NCI-H1694 (cell line): ENCODE measurements at places on chromosomes 6 and 20.
A peak's percentile ranks its signal among the peaks of the same experiment; 100 is the strongest.

DNA sequence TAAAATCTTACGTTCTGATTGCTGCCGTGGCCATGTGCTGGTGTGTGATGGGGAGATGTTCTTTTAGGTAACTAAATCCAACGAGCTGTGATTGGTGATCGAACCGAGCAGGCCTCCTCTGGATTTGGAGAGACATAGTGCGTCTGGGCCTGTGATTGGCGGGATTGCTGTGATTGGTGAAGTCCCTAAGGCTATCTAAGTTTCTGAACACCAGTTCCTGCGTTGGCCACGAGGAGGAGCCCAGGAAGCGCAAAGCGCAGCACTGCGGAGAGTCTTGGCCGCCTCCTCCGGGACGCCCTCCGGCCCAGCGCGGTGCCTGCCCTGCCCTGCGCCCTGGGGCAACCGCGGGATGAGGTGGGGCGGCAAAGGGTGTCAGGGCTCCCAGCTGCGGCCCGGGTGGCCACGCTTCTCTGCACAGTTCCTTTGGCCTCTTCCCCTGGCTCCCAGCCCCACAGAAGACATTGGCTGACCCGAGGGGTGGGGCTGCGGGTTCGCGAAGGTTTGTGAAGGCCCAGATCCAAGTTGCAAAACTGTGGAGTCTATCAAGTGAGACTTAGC is 33.0 kb downstream of the HNF4A start:
- peak; percentile 47 for DNase-seq

DNA sequence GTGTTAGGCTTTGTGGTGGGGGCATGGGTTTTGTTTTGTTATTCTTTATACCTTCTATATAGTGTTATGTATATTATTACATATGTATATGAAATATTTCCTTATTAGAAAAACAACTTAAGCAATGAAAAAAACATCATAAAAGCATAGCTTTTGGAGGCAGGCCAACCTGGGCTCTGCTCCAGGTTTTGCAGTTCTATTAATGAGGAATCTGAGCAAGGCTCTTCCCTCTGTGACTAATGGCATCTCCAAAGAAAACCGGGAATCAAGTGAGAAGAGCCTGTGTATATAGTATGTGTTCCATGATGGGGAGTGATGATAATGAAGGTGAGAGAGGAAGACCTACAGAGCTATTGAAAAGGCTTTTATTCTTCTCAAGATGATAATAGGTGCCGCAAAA is 291.1 kb downstream of the CLIC5 start:
- no peak for DNase-seq

- DNase-seq: no peak
Measured at GRCh38 chr6:89200706-89201215, 16.4 kb downstream of the GABRR1 start.

- peak; percentile 14 for DNase-seq
Measured at GRCh38 chr6:33312361-33313104, 1.3 kb downstream of the TAPBP start.

- DNase-seq: no peak
Measured at GRCh38 chr20:62762801-62763368, 33.4 kb upstream of the MRGBP start.

DNA sequence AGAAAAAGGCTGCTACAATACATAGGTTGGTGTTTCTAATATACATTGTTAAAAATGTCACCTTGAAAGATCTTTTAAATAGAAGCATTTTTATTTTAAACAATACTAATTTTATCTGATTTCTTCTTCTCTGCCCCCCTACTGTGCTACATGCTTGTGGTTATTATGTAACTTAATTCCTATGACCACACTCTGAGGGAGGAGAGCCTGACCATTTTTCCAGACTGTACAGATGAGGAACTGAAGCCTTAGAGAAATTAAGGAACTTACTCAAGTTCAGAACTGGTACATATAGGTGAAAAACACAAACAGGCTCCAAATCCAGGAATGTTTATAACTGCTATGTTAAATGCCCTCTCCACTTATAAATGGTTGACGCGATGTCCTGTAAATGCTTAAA is 43.4 kb upstream of the ARHGAP18 start:
- DNase-seq: no peak

- DNase-seq: no peak
Measured at GRCh38 chr6:145081677-145082076, 653.6 kb downstream of the EPM2A start.

GRCh38 chr6:160420969-160421556 is 72.9 kb downstream of the SLC22A3 start:
- no peak for DNase-seq

GRCh38 chr6:161493576-161494118 is 219.8 kb upstream of the AGPAT4 start:
- DNase-seq: no peak

DNA sequence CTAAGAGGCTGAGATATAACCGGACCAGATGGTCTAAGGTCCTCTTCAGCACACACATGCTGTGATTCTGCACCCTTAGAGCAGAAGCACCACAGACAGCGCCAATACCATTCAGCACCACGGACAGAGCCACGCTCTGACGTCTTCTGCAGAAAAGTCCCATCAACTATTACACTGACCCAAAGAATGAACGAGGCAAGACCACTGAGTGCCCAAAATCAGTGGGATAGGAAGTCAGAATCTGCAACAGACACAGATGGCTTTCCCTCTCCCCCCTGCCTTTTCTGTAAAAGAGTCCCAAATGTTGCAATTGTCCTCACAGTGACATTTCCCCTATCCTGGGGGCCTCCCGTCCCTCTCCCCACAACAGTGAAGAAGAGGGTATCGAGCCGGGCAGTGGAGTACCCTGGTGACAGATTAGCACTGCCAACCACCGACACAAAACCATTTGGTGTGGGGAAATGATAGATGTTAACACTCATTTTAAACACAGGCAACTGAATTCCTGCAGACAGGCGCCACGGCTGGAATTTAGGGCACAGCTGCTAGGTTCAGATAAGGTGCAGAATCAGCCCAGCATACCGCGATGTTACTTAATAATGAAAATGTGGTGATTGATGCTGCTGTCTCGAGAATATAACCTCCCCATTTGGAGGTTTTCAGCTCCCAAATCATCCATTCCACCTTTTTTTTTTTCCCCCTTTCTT is 66.6 kb upstream of the CTNNBL1 start:
- peak; percentile 32 for DNase-seq

GRCh38 chr20:63898882-63899558 is 4.1 kb downstream of the DNAJC5 start:
- DNase-seq: no peak

DNA sequence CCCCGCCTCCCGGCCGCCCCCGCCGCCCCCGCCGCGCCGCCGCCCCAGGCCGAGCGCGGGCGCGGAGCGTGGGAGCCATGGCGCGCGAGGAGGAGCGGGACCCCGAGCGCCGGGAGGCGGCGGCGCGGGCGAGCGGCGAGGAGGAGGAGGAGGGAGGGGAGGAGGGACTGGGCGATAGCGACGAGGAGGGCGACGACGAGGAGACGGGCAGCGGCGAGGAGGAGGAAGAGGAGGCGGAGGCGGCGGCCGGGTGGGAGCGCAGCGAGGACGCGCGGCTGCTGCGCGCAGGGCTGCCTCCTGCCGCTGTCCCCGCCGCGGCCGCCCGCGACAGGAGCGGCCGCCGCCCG is at the start of gene SLC24A3:
TSS of gene SLC24A3 (plus strand) at position 174 of the 347 bp plus-strand sequence.
- no peak for DNase-seq

DNA sequence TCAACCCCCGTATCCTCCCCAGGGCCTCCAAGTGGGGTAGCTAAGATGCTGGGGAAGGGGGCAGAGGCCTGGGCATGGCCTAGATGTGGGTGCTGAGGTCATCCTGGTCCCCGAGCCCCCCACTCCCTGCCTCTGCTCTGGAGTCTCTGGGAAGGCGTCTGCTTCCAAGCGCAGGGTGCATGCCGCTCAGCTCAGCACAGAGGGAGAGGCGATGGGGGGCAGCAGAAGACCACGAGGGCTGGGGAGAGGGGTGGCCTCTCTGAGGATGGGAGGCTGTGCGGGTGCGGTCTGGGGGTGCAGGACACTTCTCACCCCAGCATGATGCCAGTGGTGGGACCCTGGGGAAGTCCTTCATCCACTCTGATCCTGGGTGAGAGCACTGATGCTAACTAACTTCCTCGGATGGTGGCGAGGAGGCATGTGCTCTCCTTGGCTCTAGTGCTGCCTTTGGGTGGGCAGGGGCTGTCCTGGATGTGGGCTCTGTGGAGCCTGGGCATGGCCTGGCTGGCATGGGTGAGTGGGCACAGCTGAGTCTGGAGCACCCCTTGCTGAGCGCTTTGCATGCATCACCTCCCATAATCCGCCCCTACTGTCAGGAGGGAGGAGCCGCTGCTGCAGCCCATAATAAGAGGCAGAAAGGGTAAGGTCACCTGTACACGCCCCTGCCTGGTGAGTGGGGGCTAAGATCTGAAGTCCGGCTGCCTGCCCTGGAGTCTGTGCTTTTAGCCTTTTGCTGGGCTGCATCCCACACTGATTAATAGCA is 34.7 kb downstream of the EFCAB8 start:
- DNase-seq: no peak

DNA sequence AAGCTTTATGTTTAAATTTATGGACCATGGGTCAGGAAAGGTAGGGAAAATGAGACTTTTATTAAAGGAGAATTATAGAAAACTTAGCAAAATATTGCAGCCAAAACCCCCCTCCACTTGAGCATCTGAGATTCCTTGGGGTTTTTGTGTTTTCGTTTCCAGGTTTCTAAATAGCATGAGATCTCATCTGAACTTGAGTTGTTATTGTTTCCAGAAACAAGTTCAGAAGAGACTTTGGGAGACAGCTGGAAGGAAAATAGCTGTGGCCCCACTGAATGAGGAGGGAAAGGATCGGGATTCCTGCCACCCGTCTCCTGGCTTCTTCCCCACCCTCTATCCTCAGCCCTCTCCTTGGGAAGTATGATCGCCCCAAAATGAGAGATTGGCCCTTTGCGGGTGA is 75.5 kb downstream of the TBC1D7 start:
- DNase-seq: no peak

DNA sequence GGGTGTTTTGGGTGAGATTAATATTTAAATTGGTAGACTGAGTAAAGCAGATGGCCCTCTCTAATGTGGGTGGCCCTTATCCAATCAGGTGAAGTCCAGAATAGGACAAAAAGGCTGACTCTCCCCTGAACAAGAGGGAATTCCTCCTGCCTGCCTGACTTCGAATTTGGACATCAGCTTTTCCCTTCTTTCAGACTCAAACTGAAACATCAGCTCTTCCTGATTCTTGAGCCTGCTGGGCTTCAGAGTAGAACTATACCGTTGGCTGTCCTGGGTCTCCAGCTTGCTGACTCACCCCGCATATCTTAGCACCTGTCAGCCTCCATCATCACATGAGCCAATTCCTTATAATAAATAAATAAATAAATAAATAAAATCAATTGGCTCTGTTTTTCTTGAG is 15.0 kb upstream of the TGM6 start:
- no peak for DNase-seq

GRCh38 chr6:89792881-89793280 is 26.7 kb downstream of the MDN1 start:
- DNase-seq: no peak

DNA sequence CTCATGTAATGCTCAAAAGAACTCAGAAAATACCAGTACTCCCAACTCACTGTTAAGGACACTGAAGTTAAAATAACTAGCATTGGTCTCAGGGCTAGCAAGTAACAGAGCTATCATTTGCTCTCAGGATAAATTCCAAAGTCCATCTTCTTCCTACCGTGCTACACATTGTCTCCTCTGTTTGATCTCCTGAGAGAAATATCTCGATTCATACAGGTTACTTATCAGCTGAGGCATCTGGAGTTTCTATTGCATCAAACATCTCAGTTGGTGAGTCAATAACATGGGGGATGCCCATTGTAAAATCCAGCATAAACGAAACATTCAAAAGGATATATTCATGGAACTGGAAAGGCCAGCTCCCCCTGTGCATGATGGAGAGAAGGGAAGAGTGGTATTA is 147.4 kb downstream of the BACH2 start:
- no peak for DNase-seq

DNA sequence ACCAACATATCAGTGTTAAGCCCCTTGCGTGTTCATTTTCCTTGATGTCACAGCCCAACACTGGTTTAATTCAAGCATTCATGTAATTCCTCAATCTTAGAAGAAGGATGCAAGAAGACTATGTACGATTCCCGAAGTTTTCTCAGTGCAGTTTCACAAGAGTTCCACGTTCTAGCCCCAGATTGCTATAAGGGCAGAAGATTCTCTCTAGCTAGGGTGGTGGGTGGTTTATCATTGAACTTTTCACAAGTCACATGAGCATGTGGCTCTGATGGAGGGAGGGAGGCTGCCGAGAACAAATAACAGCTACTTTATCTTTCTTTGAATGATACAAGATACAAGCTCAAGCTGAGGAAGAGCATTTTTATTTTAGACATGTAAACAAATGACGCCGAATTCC is 71.9 kb upstream of the NHSL1 start:
- DNase-seq: no peak

DNA sequence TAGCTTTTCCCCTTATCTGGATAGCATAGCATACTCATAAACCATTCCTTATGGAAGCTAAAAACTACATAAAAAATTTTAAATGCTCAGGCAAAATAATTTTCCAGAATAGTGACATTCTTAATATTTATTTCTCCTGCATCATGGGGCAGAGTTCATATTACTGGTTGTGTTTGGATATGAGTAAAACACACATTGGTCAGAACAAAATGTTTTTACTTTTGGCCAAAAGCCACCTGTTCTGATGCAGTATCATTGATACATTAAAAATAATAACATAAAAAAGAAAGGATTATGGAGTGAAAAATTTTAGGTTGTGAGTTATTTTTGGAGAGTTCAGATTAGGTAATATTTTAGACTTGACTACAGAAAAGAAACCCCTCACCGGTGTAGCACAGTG is 33.6 kb downstream of the TRAM2 start:
- DNase-seq: no peak

DNA sequence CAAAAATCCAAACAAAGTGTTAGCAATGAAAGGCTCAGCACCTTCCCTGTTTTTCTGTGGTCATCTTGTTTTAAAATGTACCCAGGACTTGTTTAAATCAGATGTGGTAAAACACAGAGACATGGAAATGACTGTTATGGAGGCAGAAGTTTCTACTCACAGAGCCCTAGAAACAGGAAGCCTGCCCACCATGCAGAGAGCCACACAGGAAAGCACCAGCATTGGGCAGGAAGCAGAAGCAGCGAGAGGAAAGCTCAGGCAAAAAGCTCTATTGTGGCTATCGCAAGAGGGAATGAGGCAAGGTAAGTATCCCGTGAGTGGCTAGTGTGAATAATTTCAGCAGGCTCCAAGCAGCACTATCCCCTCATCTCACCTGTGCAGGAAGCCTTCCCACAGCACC is 42.8 kb downstream of the GPR6 start:
- DNase-seq: no peak

- DNase-seq: no peak
Measured at GRCh38 chr6:69303382-69303781, 493.4 kb downstream of the LMBRD1 start.

DNA sequence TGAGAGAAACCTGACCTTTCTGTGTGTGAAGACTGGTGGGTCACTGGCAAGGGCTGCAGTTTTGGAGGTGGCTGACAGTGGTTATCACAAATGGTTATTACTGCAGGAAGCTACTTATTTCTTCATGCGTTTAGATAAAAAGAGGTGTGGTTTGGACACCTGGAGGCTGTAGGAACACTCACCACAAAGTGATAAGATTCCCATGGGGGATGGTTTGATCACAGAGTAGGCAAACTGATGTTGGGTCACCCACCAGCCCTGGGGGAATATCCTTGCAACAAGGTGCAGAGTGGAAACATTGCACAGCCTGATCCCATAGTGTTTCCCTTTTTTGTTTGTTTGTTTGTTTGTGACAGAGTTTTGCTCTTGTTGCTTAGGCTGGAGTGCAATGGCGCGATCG is 33.9 kb upstream of the RNGTT start:
- DNase-seq: no peak
